NCI-H1417 (cell line): ENCODE measurements at places on chromosomes 12 and 14.

GRCh38 chr14:86404425-86404824, 874.5 kb downstream of the FLRT2 start:
- no peak for DNase-seq

DNA sequence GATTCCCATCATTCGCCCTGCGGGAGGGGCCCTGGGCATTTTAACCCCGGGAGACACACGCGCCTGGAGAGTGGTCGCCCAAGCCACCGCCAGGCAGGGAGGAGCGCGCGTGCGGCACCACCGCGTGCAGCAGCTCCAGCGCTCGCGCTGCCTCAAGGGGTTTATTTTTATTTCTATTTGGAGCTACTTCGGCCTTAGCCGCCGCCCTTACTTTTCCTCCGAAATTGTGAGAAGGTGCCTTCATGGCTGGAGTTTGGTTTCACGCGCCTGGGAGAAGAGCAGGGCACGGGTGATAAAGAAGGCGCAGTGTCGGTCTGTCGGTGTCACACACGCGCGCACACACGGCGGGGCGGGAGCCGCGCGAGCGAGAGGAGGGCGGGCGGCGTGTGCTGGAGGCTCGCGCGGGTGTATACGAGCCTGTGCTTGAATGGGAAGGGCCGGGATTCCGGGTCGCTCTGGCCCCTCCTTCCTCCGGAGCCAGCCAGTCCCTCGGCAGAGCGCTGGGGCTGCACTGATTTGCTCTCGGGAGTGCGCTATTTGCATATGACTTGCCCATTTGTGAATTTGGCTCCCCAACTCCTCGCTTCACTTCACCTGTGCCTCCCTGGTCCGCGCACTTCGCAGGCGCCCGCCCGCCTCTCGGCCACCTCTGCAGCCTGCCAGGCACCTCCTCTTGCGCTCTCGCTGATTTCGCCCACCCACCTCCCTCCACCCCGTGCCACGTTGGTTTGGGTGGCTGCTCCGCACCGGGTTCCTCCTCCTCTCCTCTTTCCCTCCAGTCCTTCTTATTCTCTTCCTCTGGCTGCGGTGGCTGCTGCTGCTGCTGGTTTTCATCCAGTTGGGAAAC, 932.3 kb downstream of the DIO2 start:
- DNase-seq: peak; percentile 96

DNA sequence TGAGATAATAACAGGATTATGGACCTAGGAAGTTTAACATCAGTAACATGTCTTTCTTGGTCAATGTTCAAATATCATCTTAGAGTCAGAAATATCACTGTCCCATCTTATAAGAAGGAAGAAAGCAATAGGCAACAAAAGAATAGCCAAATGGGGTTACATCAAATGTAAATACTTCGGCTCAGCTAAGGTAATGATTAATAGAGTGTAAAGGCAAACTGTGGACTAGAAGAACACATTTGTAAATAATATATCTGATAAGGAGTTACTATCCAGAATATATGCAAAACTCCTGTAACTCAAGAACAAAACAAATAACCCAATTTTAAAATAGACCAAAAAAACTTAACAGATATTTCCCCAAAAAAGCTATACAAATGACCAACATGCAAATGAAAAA, 630.3 kb downstream of the RPS29 start:
- DNase-seq: no peak

- no peak for DNase-seq
Measured at GRCh38 chr12:40762072-40762471, 69.8 kb downstream of the CNTN1 start.

GRCh38 chr12:93460003-93460402, 7.3 kb upstream of the MRPL42 start:
- DNase-seq: no peak
